ENCODE measurements at places on chromosomes 6 and 20.

- DNase-seq, result no peak
Measured at GRCh38 chr20:31669876-31670275, 32.2 kb downstream of the COX4I2 start.

GRCh38 chr20:50916934-50917333 lies 14.3 kb downstream of the ADNP start:
- no peak for DNase-seq

GRCh38 chr20:50379049-50379990 lies 130.9 kb upstream of the PTPN1 start:
- no peak for DNase-seq

- no peak for DNase-seq
Measured at GRCh38 chr20:63167026-63167917, 48.7 kb downstream of the YTHDF1 start.

DNA sequence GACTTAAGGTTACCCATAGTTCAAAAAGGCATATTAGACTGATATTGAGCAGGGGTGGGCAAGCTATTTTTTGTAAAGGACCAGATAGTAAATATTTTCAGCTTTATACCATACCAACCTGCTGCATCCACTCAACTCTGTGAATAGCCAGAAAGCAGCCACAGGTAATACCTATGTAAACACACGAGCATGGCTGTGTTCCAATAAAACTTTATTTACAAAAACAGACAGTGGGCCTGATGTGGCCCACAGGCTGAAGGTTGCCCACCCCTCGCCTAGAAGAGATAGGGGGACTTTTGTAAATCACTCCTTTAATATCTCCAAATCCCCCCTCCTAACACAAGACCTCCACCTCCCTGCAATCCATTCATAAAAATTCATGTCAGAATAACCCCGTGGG lies 64.4 kb downstream of the PSMG4 start:
- no peak for DNase-seq

- DNase-seq, result no peak
Measured at GRCh38 chr6:154402081-154402780, 45.6 kb upstream of the IPCEF1 start.

GRCh38 chr6:124164343-124164742 lies 360.7 kb downstream of the NKAIN2 start:
- DNase-seq, result no peak

DNA sequence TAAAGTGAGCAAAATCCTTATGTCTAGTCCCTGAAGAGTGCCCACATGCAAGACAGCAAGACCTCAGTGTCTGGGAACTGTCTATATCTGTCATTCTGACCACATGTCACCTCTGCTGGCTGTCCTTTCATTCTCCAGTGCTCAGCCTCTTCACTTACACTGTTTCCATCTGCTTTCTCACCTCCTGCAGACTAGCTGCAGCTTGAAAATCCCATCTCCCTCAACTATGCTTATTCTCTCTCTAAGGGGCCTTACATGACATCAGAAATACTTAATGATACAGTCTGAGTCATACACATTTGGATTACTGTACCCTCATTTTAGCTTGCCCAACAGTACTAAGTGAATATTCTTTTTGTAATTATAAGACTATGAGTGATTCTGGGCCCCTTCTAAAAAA lies 587.8 kb downstream of the EPM2A start:
- DNase-seq, result no peak

DNA sequence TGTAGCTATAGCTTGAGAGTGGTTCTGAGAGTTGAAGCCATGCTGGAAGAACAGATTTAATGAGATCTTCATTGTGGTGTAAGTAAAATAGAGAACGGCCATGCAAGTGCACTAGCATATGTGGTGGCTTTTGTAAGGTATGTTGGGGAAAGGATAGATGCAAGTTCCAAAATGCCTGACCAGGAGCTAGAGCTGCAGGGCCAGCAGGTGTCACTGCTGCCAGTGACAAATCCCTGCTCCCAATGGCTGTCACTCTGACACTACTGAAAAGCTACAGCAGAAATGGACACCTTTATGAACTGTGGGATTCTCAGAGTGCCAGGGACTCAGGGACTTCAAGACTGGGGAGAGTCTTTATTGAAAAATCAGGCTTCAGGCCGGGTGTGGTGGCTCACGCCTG lies 23.1 kb upstream of the VIP start:
- no peak for DNase-seq

GRCh38 chr6:41696788-41697187 lies 38.6 kb downstream of the TFEB start:
- DNase-seq, result no peak

- DNase-seq, result no peak
Measured at GRCh38 chr6:168414336-168415097, 26.5 kb upstream of the SMOC2 start.

- DNase-seq, result no peak
Measured at GRCh38 chr6:96610019-96610418, 47.1 kb downstream of the FHL5 start.

DNA sequence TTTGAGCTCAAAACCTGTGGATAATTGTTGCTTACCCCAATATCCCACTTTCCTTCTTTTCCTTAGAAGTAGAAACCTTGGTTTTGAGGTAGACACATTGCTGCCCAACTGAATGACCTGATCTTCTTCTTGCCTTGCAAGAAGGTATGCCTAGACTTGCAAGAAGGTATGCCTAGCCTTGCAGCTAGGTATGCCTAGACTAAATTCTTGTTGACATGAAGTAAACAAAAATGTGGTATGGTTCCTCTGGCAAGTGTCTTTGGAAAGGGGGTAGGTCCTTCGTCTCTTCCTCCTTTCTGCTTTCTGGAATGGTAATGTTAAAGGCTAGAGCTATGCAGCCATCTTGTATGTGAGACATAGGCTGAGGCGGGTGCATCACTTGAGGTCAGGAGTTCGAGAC lies 129.2 kb downstream of the GMPR start:
- DNase-seq, result no peak

DNA sequence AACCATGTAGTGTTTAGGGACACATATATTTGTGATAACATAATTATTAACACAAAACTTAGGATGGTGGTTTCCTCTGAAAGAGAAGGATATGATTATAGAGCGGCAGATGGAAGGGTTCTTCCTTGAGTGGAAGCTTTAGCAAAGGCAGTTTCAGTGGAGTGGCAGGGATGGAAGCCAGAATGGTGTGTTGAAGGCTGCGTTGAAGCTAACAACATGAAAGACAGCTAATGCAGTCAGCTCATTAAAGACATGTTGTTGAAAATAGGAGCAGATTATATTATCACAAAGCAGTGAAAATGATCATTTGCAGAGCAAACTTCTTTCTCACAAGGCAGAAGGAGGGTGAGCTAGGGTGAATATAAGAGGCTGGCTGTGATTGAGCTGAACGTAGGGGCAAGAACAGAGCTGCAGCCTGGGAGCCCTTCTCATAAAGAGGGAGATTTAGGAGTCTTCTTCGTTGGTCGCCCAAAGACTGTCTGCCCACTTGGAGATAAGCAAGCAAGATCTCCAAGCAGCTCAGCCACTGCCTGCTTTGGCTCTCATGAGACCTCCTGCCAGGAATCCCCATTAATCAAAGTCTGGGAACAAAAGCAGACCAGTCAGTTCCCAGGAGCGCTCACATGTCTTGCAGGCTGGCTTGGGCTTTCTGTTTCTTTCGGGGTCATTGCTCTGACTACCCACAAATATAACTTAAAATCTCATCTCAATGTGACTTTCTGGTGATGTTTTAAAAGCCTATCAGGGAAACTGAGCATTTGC lies 2.6 kb upstream of the ANKRD6 start:
- peak; percentile 54 for DNase-seq

- no peak for DNase-seq
Measured at GRCh38 chr6:149033454-149033853, 284.1 kb upstream of the TAB2 start.

GRCh38 chr6:54800050-54800600 lies 46.4 kb upstream of the FAM83B start:
- DNase-seq, result no peak

GRCh38 chr20:504632-505075 lies 38.9 kb downstream of the CSNK2A1 start:
- DNase-seq, result no peak

DNA sequence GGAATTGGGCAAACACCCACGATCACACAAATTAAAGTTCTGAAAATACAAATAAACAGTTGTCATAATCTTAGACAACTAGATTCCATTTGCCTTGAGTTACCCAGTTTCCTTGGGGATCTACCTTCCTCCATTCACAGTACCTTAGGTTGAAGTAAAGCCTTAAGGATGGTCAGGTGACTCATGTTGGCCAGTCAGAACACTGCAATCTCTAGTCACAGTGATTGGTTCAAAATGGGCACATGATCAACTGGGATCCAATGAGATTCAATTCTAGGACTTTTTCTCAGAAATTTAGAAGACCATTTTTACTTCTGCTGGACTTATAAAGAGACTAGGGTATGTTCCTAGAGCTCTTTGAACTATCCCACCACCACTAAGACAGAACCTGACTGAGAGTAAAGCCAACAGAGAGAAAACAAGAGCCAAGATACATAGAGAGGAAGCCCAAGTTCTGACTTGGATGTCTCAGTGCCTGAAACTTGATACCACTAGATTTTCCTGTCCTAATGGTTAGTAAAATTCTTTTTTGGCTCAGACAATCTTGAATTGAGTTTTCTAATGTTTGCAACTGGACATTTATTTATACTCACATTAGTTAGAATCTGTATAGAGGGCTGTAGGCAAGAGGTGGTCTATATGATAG lies 8.6 kb upstream of the CLIC5 start:
- DNase-seq, result no peak

DNA sequence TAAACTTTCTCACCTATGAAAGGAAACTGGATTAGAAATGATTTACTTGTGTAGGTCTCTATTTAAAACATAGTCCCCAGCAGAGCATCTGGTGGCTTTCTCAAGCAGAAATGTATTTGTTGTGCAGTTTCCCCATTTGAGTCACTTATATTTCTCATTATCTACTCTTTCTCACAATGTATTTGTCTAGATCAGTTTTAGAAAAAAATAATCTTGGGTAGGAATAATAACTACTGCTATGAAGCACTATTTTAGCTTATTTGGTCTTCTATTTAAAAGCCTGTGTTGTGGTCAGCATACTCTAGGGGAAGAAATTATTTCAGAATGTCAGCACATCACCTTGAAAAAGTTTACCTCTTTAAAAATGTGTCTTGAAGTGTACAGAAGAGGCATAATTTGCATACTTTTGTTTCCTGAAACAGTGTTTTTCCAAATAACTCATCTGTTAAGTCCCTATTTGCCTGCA lies 60.9 kb upstream of the PRL start:
- no peak for DNase-seq

GRCh38 chr6:89610149-89610642 lies 28.4 kb downstream of the LYRM2 start:
- DNase-seq, result no peak

DNA sequence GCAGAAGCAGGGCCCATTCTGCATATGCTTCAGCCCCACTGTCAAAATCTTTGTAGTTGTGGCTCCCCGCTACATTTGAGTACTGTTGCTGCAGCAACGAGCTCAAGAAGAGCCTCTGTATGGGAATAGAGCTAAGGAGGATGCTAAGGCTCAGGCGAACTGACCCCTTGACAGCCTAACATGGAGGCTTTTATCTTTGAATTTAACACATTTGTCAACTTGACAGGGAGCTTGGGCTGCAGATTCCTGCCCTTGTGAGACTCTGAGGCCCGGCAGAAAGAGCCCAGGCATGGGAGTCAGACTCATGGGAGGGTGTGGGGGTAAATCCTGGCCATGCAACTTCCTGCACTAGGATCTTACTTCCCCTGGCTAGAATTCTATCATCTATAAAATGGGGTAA lies 278.7 kb upstream of the CITED2 start:
- no peak for DNase-seq
